Epithelial cell of proximal tubule (primary cell): ENCODE measurements at places on chromosomes 5 and 9. TPM values are rescaled to one million over a fixed set of nuclear protein-coding genes. Genes with fewer than 3 reads are reported as not detected.

- no peak for DNase-seq
Observed at GRCh38 chr5:25950681-25951080, 1087.7 kb downstream of the CDH9 start.

- no peak for DNase-seq
Observed at GRCh38 chr9:89999534-90000370, 394.9 kb downstream of the GADD45G start.

GRCh38 chr5:51053361-51053760, 329.9 kb upstream of the ISL1 start:
- DNase-seq = no peak

GRCh38 chr5:96642281-96642640, 19.9 kb upstream of the CAST start:
- no peak for DNase-seq

ADGRV1 gene
- 0.69 and 2.3 TPM in 2 replicates for total RNA-seq
